Posterior vena cava (tissue), 2 donors: ENCODE measurements at places on chromosomes 2 and 18. TPM values are rescaled to one million over a fixed set of nuclear protein-coding genes. Genes with fewer than 3 reads are reported as not detected.

DNA sequence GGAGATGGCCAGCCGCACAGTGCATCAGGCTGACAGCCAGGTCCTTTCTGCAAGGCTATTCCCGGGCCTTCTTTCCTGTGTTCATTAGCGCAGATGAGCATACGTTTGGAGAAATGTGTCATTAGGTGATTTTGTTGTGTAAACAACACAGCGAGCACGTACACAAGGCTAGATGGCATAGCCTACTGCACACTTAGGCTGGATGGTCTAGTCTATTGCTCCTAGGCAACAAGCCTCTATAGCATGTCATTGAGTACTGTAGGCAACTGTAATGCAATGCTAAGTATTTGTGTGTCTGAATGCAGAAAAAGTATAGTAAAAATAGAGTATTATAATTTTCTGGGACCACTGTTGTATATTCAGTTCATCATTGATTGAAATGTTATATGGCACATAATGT lies 50.9 kb upstream of the PHLPP1 start:
- no peak for DNase-seq

DNA sequence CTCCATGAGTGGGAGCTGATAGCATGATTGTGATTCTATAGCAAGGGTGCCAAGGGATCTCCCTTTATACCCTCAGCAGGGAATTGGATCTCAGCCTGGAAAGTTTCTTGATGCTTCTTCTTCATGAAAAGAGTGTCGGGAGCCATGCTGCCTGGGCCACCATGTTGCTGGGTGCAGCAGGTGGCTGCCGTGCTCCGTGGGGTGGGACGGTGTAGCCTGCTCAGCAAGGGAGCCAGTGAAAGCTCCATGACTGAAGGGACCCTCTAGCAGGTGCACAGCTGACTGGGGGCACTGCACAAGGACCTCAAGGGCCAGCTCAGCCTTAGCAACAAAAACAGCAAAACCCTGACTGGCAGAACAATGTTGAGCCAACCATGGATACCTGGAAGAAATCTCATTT lies 368.9 kb upstream of the HS6ST1 start:
- no peak for DNase-seq

GRCh38 chr2:122748552-122749011 lies 993.1 kb downstream of the TSN start:
- DNase-seq, result no peak

DNA sequence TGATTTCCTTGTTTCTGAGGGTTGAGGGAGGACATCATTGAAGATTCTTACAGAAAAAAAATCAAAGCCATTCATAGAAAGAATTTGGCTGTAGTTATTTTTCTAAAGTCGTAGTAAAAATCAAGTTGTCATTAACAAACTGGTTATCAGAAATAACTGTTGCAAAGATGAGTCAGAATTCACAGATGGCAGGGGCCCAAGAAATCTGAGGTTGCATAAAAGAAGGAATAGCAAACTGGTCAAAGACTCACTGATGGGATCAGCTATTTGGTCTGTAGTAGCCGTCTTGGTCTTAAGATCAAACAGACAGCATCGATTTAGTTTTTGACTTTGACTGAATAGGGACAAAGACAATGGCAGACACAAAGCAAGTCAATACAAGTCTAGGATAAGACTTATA lies 334.3 kb downstream of the FIGN start:
- no peak for DNase-seq

DNA sequence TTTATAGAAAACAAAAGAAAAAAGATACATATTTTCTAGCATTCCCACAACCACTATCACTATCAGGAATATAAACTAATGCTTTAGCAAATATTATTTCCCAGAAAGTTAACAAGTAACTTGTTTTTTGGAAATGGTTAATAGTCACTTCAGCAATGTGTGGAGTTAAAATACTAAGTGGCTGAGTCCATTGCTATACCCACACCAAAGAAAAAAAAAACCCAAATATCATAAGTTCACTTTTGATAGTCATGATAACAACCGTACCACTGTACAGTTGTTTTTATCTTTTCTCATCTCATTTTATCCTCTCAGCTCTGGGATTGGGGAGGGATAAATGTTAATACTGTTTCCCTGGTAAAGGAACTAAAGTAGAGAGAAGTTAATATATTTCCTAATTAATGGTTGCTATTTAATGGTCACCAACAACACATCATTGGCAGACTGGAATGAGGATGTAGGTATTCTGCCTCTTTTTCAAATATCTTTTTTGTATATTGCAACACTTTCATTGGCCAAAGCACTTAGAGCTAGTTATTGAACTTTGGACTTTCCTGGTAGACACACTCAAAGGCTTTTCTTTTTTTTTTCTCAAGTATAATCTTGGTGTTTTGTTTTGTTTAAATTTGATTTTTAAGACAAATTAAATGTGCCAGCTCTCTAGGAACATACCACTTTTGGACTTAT lies 18.4 kb upstream of the KANSL1L start:
- DNase-seq, result no peak

The FOXD4L1 gene
- not detected for total RNA-seq

The MYO7B gene
- total RNA-seq, result 0.67 TPM

The HDHD2 gene
- total RNA-seq, result 30.6 TPM

The WDR7 gene
- total RNA-seq, result 27.3 TPM

The FEV gene
- not detected for total RNA-seq
